ENCODE measurements at places on chromosomes 13 and 19.

- DNase-seq, result no peak
Observed at GRCh38 chr19:46974181-46974580, 45.5 kb upstream of the NPAS1 start.

DNA sequence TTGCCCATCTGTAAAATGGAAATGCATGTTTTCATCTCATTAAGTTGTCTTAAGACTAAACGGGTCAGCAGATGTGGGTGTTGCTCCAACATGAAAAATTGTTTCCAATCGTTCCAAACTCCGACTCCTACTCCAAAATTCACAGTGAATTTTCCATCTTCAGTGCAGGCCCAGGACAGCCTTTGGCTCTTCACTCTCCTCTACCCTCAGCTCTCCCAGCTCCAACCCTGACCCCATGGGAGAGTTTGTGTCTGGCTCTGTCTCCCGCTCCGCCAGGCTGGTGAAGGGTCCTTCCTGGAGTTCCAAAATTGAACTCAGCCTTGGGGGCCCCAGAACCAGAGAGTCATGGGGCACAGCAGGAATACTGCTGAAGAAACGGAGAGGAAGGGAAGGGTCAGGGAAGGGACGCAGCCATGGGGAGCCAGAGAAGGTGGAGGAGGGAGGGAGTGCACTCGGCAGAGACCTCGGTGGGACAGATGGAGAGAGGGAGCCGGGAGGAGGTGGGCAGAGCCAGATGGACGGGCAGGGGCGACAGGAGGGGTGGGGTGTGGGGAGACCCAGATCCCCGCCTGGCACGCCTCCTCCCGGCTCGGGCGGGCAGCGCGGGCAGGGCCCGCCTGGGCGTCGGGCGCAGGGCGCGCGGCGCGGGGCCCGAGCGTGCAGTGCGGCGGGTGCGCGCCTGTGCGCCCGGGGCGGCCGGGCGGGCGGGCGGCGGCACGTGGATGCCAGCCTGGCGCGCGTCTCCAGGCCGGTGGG is 45.6 kb downstream of the CELF5 start:
- no peak for DNase-seq

DNA sequence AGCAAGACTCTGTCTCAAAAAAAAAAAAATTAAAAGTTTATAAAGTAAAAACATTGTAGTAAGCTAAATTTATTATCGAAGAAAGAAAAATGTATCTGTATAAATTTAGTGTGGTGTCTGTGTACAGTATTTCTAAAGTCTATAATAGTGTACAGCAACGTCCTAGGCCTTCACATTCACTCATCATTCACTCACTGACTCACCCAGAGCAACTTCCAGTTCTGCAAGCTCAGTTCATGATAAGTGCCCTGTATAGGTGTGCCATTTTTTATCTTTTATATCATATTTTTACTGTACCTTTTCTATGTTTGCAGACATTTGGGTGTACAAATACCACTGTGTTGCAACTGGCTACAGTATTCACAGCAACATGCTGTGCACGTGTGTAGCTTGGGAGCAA is 118.1 kb downstream of the TNFRSF19 start:
- no peak for DNase-seq

GRCh38 chr13:101915755-101916107 is 463.3 kb downstream of the ITGBL1 start:
- no peak for DNase-seq

GRCh38 chr13:59728896-59729545 is 434.7 kb downstream of the DIAPH3 start:
- DNase-seq, result no peak

- DNase-seq, result no peak
Observed at GRCh38 chr19:51259348-51260245, 8.7 kb downstream of the SIGLECL1 start.

- no peak for DNase-seq
Observed at GRCh38 chr13:71503781-71504180, 363.2 kb downstream of the DACH1 start.

DNA sequence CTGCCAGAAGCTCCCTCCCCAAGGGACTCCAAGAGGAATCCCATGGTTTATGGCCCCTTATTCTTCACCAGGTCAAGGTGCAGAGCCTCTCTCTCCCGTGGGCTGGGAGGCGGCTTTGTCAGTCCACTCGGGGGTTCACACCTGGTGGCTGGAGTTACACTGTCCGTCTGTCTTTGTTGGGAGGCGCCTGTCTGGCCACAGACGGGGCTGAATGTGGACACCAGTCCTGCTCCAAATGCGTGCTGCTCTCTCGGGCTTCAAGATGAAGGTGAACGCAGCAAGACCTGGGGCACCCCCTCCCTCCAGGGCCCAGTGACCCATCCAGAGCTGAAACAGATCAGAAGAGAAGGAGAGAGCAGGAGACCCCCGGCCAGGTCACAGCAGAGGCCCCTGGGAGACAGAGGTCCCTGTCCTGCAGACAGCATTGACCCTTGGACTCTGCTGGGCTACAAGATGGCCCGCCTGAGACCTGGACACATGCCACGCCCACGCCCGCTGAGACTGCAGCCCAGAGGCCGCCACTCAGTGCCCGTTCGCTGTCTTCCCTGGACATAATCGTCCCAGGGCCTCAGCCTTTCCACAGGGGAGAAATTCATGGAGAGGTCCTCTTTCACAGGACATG is 29.9 kb upstream of the TUBGCP3 start:
- DNase-seq, result no peak

GRCh38 chr19:14632286-14632685 is 42.4 kb downstream of the ADGRE3 start:
- no peak for DNase-seq

- no peak for DNase-seq
Observed at GRCh38 chr19:1079566-1080111, 12.7 kb downstream of the ARHGAP45 start.

DNA sequence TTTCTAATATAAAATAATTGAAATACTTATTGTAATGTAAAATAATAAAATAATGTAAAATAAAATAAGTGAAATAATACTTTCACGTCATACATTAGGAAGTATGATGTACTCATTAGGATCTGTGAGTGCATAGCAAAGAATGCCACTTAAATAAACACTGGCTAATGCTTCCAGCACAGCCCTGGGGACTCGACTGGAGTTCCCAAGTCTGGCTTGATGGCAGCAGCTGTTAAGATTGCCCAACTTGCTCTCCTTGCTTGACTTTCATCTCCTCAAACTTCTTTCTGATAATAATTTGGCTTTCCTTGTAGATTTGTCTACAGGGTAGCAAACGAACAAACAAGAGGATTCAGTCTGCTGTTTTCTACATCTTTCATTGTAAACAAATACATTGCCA is 191.9 kb downstream of the COG6 start:
- DNase-seq, result no peak

GRCh38 chr19:35135389-35135909 is 590 bp upstream of the LGI4 start:
- no peak for DNase-seq

- DNase-seq, result no peak
Observed at GRCh38 chr13:112674412-112675365, 15.1 kb upstream of the ATP11A start.

DNA sequence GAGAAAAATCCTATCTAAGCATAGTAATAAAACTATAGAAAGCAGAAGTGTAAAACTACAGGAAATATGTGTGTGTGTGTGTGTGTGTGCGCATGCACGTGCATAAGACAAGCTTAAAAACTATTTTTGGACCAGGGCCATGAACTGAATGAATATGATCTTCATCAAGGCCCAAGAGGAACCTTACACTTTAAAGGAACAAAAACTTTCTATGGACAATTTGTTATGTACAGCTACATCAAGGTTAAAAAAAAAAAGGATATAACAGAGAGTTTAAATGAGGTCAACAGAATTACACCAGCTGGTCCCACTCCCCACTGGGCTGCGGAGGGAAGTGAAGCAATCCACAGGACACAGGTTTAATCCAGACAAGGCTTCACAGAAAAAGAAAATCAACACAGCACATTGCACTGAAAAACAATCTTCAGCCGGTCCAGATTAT is 151.1 kb downstream of the LHFPL6 start:
- DNase-seq, result no peak

DNA sequence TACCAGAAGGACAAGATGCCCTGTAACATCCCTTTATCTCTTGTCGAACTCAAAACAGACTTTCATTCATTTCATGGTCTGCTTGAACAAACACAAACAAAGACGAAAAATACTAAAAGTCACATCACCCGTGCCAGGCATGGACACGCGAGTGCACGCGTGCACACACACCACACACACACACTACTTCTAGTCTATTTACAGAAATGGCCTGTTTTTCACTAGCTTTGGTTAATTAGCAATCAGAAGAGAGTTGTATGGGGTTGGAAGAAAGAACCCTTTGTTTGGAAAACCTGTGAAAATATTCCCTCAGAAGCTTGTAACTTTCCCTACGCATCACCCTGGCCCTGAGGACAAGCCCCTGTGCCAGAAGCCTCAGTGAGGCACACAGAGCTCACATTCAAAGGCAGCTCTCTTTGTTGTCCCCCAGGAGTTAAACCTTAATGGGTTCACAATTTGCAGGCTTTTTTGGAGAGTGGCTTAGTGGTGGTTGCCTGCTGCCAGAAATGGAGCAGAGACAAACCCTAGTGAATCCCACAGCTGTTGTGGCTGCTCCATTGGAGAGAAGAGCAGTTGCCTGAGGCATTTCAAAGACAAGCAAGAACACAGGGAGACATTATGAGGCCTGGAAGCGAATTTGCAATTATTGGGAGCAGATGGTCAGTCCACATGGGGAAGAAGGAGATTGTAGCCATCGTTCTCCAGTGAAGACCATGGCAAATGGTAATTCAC is 55.9 kb downstream of the STARD13 start:
- DNase-seq, result no peak

- no peak for DNase-seq
Observed at GRCh38 chr19:48833977-48834376, 2.3 kb downstream of the HSD17B14 start.

DNA sequence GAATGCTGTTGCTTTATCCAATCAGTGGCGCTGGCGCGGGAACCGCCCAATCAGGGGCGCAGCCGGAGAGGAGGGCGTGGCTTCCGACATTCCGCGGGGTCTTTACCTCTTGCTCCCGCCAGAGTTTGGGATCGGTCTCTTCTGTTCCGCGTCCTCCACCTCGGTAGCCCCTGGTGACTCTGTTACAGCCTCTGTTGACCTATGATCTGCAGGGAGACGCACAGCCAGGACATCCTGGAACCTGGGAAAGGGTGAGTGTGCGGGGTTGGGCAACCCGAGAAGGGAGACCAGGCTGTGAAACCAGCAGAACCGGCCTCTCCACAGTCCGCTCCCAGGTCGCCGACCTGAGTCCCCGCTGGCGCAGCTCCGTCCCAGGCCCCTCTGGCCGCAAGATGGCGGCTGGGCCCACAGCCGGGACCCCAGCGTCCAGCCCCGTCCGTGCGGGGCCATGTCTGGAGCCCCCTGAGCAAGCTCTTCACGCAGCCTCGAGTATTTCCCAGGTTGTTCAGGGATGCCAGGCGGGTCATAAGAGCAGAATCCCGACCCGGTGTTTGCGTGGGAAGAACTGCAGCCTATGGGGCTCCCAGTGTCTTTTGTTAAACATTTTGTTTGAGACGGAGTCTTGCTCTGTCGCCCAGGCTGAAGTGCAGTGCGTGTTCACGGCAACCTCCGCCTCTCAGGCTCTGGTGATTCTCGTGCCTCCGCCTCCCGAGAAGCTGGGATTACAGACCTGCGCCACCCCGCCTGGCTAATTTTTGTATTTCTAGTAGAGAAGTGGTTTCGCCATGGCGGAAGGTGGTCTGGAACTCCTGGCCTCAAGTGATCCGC is 4.4 kb upstream of the ZNF681 start:
- peak; percentile 70 for DNase-seq

DNA sequence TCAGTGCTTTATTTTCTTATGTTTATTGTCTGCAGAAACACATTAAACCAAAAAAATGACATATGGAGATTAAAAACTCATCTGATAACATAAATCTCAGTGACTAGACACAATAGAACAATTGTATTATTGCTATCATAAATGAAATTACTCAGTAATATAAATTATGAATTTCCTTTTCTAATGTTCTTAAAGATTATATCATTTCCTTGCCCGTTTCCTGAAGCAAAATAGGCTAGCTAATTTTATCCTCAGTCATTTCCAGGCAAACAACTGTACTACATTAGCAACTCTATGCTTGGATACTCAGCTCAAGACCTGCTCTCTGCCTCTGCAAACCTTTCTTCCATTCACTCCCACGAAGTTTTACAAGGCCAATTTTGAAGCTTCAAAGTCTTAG is 61.2 kb downstream of the RFC3 start:
- no peak for DNase-seq

DNA sequence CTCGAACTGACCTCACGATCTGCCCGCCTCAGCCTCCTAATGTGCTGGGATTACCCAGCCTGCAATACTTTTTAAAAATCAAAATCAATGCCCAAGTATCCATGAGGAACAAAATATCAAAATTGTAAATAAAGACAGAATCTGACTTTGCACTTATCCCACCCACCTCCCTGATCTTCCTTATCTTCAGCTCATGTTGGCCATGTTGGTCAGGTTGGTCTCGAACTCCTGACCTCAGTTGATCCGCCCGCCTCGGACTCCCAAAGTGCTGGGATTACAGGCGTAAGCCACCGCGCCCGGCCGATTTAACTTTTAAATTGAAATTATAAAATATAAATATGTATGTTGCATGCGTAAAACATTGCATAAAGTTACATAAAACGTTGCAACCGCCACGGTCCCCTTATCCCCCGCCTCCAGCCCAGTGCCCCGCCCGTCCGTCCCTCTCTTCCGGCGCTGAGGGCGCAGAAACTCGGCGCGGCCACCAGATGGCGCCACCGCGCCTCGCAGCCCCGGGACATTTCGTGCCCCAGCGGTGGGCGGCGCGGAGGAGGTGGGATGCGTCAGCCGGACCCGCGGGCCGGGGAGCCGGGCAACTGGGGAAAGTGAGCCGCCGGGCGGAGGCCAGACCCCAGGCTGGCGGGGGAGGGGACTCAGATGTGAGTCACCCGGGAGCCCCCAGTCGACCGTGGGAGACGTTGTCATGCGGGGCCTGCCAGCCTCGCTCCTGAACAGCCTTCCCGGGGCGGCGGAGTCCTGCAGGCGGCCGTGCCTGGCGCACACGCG is 1.5 kb upstream of the GADD45B start:
- peak; percentile 81 for DNase-seq

GRCh38 chr13:43268632-43269031 is 245.2 kb downstream of the DNAJC15 start:
- DNase-seq, result no peak

DNA sequence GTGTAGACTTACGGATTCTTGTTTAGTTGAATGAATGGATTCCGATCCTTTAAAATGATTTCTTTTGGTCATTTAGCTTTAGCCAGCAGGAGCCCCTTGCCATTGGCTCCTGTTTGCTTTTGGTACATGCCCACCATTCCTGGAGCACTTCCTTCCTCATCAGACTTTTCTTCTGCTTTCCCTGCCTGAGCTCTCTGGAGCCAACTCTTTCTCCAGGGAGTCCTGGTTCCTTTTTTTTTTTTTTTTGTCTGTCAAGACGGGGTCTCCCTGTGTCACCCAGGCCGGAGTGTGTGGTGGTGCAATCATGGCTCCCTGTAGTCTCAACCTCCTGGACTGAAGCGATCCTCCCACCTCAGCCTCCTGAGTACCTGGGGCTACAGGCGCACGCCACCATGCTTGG is 37.8 kb downstream of the SMARCA4 start:
- no peak for DNase-seq

- DNase-seq, result no peak
Observed at GRCh38 chr19:14764401-14764800, 14.0 kb downstream of the ADGRE2 start.

- no peak for DNase-seq
Observed at GRCh38 chr13:38577048-38577447, 109.8 kb upstream of the FREM2 start.

GRCh38 chr13:20924758-20925394 is 22.3 kb upstream of the XPO4 start:
- DNase-seq, result peak; percentile 55

Measured in stimulated activated CD8-positive, alpha-beta memory T cell treated with anti-CD3 and anti-CD28 coated beads, Interleukin-4, amount 100 ng/mL, for 1 hour (primary cell).